ENCODE measurements at places on chromosomes 11 and 22.

DNA sequence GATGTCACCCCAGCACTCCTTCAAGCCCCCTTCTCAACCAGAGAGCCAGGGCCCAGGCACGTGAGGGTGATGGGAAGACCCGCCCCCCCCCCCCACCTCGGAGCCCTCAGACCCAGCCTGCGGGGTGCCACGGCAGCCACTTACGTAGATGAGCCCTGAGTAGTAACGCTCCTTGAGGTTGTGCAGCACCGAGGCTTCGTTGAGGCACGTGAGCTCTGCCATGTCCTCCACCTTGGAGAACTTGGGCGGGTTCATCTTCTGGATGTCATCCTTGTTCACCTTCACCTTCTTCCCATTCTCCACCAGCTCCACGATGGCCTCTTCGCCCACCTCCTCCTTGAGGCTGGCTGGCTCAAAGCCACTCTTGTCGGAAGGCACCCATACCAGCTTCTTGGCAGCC is 39.0 kb downstream of the MYH9 start:
- DNase-seq = no peak

DNA sequence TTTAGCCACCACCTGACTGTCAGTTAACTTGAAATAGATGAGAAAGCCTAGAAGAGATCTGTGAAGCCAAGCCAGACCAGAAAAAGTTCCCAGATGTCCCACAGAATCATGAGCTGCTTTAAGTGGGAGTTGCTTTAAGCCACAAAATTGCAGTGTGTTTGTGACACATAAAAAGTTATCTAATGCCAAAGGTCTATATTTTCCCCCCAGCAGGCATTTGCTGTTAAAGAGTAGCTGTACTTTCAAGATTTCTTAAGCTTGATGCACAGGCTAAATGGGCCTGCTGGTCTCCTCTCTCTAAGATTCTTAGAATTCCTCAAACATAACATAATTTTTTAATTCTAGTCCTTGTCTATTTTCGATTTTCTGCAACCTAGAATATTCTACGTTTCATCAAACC is 825.7 kb downstream of the FAM181B start:
- DNase-seq = no peak

DNA sequence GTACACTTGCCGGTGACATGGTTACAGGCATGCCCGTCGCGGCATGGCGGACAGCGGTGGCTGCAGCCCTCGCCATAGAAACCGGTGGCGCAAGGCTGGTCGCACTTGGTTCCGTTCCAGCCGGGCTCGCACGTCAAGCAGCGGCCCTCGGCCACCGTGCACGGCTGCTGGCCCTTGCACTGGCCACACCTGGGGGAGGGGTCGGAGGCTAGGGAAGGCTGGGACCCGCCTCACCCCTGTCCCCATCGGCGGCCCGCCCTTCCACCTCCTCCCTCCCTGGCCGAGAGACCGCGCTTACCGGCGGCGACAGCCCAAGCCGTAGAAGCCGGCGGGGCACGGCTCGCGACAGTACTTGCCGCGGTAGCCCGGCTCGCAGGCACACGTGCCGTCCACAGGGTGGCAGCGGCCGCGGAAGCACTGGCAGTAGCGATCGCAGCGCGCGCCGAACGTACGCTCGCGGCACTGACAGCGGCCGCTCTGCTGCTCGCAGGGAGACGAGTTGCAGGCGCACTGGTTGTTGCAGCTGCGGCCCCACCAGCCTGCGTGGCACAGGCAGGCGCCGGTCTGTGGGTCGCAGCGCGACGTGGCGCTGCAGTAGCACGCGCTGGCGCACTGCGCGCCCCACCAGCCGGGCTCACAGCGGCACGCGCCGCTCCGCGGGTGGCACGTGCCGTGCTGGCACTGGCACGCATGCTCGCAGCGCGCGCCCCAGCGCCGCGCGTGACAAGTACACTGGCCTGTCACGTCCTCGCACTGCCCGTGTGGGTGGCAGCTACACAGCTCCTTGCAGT is 6.7 kb downstream of the SCARF2 start:
- no peak for DNase-seq

DNA sequence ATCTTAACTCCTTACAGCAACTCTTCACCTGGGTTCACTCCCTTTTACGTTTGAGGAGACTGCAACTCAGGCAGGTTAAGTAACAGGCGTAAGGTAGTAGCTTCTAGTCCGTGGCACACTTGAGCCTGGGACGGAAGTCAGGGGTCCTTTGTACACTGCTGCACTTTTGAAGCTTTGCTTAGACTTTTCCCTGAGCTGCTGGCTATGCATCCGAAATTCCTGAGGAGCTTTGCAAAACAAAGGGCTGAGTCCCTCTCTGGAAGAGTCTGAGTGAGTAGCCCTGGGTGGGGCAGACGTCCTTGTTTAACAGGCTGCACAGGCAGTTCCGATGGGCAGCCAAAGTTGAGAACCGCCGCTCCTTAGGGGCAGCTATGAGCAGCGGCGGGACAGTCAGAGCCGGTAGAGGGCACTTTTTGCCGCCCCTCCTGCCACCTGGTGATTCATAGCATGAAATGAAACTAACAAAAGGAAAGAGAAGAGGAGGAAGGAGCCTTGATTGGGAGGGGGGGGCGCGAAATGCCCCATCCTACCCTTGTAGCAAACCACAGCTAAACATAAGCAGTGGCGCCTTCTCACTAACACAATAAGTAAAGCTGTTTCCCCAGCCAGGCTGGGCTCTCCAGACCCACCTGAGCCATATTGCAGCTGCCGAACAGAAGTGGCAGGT is 1.4 kb downstream of the TMEM109 start:
- peak; percentile 45 for DNase-seq

DNA sequence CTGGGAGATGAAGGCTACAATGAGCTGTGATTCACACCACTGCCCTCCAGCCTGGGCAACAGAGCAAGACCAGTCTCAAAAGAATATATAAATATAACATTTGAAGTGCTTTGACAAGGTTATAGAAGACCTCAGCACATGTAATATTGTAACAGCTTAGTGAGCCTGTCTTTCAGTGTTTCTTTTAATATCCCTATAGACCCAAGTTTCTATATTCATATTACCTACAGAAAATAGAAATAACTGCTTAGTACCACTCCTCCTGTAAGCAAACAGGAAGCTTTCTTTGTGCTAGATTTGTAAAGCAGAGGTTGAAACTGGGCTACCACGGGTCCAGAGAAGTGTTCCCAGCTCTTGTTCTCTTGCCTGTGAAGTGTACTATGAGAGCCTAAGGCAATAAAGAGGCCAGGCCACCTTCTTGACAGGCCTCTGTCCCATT is 68.2 kb downstream of the PPP2R1B start:
- DNase-seq = no peak

- DNase-seq = no peak
These were observed 80.1 kb downstream of the DBX1 start for GRCh38 chr11:20080032-20080685.

- peak; percentile 9 for DNase-seq
These were observed 37.7 kb upstream of the SPON1 start for GRCh38 chr11:13924801-13925327.

GRCh38 chr11:76317296-76317695 is 63.6 kb downstream of the THAP12 start:
- DNase-seq = no peak

GRCh38 chr11:94049351-94049750 is 28.2 kb downstream of the HEPHL1 start:
- no peak for DNase-seq

- DNase-seq = no peak
These were observed 33.3 kb downstream of the ABTB2 start for GRCh38 chr11:34324466-34324865.

- DNase-seq = no peak
These were observed 41.7 kb upstream of the AQP11 start for GRCh38 chr11:77547863-77548551.

- no peak for DNase-seq
These were observed 53.6 kb downstream of the PTPRJ start for GRCh38 chr11:48033918-48034341.

DNA sequence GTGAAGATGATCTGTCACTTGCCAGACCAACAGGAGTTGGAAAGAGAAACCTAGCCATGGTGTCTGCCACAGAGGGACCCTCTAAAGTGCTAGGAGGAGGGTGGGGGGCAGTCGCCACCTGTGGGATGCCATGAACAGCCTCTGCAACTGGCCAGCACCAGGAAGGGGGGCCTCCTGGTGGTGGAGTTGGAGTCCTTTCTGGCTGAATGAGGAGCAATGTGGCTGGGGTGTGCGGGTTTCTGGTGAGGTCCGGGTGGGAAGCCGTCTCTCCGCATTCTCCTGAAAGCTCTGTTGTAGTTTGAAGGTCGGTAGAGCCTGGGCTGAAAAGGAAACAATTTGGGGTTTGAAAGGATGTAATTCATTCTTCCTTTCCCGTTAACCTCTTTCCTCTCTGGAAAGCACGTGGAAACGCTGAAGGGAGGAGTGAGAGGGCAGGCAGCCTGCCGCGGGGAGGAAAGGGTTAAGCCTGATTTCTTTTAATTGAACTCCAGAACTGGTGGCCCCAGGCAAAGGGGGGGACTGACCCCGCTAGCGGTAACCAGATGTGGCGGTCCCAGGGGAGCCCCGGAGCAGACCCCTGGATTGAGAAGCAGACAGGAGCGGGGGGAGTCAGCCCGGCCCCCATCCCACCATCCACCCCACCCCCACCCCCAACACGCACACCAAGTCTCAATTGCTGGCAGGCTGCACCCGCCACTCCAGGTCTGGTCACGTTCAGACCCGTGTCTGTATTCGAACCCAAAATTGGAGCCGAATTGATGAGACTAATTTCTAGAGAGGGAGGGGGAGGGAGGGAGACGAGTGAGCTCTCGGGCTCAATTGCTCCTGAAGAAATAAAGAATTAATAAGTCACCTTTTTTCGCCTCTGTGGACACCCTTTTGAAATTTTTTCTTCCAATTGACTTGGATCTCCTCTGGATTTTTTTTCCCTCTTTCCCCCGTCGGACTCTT is 1.8 kb upstream of the FLI1 start:
- DNase-seq = no peak

DNA sequence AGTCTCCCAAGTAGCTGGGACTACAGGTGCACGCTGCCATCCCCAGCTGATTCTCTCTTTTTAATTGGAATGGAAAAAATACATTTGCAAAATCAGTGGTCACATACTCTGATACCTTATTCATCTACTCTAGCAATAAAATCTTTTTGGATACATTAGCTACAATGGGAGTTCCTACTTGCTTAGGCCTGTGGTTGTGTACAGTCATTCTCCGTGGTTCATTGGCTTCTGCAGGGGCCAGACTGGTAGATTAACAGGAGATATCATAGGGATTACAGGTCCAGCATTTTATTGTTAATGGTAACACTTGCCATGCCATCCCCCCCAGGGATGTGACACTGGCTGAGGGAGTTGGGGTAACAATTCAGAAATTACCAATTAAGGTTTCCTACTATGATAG is 140.0 kb downstream of the ADAMTS15 start:
- DNase-seq = no peak

DNA sequence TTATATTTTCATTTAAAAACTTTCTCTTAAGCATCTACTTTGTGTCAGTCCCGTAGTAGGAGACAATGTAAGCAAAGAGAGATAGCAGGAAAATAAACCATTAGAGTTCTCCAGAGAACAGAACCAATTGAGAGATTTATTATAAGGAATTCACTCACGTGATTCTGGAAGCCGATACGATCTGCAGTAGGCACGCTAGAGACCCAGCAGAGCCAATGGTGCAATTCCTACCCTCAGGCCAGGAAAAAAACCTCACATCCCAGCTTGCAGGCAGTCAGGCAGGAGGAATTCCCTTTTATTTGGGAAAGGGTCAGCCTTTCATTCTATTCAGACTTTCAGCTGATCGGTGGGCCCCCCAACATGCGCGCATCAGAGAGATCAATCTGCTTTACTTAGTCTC is 7.3 kb upstream of the PLEKHA7 start:
- no peak for DNase-seq

- no peak for DNase-seq
These were observed 219.6 kb downstream of the C11orf87 start for GRCh38 chr11:109641549-109641948.

GRCh38 chr22:44932493-44932892 is 77.3 kb downstream of the PHF21B start:
- DNase-seq = no peak

DNA sequence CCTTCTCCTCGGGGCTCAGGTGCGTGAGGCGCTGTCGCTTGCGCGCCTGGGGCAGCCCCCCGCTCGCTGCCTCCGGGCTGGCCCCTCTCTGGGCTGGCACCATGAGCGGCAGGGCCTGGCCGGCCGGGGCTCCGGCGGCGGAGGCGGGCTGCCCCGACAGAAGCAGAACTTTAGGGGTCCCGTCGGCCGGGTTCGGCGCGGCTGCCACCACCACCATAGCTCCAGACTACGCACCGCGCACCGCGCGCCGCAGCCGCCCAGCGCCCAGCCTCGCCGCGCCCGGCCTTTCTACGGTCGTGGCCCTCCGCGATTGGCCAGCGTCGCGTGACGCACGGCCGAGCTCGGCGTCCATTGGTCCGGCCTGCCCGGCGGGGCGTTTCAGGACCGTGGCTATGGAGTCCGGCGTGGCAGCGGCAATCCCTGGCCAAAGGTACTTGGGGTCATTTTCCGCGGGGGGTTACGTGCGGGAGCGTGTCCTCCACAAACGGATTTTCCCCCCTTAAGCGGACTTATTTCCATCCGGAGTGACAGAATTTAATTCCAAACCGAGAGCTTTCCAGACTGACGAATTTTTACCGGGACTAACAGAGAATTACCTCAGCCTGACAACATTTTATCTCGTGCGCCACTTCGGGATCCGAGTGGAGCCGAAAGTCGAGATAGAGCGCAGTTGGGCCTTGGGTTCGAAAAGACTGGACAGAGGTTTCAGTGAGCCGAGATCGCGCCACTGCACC is at the start of gene XBP1:
TSS of gene XBP1 (minus strand) at position 262 of the 734 bp plus-strand sequence.
- peak; percentile 91 for DNase-seq

- DNase-seq = no peak
These were observed 1.2 kb upstream of the MYO7A start for GRCh38 chr11:77126861-77127234.

DNA sequence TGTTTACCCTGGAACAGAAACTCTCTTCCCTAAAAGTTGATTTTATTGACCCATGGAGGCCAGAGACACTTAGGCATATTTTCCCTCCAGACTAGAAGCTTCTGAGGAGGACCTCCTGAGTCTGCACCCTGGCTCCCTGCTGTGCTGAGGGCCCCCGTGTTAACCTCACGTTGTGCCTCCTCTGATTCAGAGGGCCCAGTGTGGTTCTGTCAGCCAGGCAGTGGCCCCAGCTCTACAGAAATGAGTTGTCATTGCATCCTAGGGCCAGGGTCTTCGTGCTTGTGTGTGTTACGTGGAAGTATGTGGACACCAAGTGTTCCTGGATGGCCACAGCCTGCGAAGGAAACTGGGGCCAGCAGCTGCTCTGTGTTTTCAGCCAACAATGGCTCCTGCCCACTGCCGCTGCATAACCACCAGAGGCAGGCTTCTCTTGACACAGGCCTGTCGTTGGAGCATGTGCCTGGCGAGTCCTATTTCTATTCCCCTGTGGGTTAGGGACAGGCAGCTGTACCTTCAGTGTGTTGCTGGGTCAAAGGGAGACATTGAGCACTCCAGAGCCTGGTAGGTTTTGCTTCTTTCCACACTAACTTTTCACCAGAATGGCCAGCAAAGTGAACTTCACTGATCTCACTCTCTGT is 44.5 kb downstream of the MED15 start:
- no peak for DNase-seq

- DNase-seq = no peak
These were observed 49.5 kb downstream of the MCHR1 start for GRCh38 chr22:40728731-40729189.

All from tibial nerve (tissue), 4 donors.